ENCODE measurements at places on chromosomes 2 and 18. TPM values are rescaled to one million over a fixed set of nuclear protein-coding genes. Genes with fewer than 3 reads are reported as not detected.
A peak's percentile ranks its signal among the peaks of the same experiment; 100 is the strongest.

DNA sequence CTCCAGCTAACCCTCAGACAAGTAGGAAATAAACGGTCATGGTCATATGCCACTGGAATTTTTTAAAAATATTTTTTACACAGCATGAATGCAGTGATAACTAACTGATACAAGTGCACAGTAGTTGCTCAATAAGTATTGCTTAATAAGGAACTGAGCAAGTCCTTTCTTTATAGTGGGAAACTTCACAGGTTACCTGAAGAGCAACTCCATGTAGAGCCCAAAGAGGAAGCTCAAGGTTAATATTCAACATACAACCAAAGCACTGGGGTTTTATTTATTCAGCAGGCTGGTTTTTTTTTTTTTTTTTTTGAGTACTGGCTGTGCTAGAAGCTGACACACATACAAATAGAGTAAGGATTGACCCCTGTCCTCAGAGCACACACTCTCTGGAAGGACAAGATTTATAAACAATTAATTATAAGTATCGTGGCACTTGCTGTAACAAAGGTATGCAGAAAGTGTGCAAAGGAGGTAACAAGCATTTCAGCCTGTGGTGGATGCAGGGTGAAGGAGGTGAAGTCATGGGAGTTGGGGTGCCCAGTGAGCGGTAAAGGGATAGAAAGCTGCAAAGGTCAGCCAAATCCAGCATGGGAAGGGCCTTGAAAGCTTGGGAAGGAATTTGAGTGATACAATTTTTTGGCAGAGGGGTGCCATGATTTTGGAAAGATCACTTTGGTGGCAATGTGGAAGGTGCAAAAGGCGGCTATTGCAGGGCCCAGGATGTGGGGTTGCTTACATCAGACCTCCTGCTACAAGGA is 52.7 kb downstream of the ATOH8 start:
- DNase-seq: no peak

- no peak for DNase-seq
Observed at GRCh38 chr2:209095432-209095831, 328.4 kb upstream of the MAP2 start.

- no peak for DNase-seq
Observed at GRCh38 chr2:144030791-144031190, 489.1 kb downstream of the ZEB2 start.

DNA sequence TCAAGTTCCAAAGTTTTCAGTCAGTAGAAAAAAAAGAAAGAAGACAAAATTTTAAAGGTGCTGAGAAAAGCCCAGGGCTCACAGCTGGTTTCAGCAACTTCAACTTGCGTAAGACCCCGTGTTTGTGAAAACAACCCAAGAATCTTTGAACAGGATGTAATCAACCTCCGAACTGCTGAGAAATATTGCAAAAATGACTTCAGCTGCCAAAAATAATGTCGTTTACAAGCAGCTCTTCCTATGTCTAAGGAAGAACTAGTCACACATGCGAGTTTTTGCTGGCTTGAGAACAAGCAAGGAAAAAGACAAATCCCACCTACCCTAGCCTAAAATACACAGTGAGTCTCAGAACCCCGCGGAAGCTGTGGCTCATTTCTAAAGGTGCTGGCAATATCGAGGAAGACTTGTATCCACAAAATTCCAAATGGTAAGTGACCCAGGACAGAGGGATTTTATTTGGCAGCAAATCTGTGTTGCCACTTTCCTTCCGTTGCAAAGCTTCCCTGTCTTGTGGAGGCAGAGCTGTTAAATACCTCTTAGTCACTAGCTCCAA is 59.8 kb upstream of the SLC8A1 start:
- DNase-seq: peak; percentile 23

DNA sequence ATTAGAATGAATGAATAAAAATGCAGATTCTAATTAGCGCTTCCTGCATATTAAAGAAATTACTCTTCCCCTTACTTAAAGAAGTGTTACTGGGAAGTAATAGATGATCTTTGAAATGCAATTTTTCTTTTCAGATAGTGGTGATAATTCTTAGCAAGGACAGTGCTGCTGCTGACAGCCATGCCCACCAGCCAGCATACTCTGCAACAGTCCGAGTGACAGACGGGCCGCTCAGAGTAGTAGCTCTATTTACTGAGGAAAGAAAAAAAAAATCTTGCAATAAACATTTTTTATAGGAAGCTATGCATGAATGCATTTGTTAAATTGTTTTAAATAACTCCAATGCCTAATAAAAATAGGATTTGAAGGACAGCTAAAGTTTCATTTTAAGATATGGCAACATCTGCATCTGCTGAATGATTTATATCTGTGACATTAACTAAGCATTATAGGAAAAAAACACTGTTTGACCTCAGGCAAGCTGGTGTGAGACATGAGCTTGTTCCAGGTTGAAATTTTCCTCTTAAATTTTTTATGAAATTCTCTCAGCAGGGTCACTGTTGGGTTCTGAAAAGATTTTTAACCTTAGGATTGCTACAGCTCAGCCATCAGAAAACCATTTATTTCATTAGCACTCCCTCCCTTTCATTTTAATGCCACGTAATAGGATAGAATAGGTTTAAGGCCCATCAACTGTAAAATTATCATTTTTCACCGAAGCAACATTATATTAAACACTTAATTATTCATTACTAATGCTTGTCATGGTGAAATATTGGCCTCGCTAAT is 393.8 kb downstream of the DCDC2C start:
- DNase-seq: no peak

DNA sequence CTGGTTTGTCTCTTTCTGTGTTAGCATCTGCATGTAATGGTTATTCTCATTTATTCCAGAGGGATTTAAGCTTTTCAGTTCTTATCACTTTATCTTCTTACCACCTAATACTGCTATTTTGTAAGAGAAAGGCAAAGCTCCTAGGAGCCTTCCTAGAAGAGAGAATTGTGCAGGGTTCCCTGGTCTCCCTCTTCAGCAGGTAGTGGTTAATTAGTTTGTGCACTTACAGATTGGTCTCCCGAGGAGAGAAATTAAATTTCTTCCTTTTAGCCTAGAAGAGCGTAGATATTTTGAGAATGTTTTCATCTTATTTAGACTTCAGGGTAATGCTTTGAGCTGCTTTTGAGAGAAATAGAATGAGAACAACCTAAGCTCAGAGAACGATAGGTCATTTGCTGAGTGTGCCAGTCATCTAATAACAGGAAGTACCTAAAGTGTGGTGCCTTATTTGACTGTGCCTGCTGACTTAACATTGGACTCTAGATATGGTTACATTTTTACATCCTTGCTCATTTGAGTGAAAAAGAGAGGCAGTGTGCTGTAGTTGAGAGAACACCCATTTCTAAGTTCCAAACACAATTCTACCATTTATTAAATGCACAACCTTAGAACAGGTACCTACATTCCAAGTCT is 651.4 kb downstream of the STK39 start:
- no peak for DNase-seq

DNA sequence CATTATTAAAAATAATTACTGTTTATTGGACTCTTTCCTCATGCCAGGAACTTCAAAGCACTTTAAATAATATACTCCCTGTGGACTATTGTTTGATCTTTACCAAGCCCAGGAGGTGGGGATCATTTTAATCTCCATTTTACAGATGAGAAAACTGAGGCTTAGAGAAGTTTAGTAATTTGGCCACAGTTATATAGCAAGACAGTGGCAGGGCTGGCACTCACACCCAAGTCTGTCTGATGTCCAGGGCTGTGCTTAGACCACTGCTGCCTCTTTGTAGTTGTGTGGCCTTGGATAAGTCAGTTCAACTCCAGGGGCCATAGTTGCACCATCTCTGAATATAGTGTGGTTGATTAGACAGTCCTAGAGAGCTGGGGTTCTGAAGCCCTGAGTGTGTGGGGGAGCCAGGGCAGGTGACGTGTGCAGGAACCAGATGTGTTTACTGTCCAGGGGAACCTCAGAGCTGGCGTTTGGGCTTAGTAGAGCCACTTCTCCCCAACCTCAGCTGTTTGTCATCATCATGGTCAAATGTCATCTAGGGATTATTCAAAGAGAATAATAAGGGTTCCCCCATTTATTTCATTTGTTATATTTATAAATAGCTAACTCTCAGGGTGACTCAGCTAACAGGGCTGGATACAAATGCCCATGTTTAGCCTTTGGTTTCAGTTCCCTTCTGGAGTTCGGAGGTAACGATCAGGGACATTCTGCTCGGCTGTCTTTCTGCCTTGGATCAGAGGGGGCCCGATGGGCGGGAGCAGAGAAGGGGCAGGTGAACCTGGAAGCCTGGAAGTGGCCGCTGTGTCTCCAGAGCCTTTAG is 68.0 kb downstream of the BOLA3 start:
- DNase-seq: no peak

- DNase-seq: no peak
Observed at GRCh38 chr18:76405681-76406356, 89.2 kb downstream of the ZNF516 start.

DNA sequence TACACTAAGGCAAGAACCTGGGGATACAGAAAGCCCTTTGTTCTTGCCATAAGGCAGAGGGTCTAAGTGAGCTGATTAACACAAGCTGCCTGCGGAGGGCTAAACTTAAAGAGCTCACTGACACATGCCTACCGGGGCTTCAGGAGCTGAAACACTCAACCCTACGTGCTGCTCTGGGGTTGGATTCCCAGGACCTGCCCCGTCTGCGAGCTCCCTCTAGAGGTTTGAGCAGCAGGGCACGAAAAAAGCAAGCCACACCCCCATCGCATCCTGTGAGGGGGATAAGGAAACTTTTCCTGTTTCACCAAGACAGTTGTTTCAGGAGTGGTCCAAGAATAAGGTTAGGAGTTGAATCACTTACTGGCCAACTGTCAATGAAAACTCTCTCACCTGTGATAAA is 562.1 kb downstream of the TMX3 start:
- no peak for DNase-seq

DNA sequence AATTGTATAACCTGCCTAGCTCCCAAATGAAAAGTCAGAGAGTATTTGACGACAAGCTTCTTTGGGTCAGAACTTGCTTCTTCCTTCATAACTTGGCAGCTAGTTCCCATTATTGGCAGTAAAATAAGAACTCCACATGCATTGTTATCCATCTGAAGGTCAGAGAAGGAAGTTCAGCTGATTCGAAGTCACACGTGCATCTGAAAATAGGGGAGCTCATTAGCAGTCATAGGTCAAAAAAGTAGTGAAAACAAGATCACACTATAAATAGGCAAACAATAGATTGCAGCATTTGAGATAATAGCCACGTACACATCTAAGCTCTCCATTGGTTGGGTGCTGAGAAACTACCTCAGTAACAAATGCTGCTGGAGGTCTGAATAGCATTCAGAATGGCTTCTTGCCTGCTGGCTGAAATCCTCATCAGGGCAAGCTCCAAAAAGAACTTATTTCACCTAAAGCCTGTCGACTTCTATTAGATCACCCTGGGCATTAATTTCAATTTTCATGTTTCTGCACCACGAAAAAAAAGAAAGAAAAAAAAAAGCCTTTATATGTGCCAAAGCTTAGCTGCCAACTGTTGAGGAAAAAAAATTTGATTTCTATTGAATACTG is 1492.9 kb upstream of the CELF4 start:
- no peak for DNase-seq

DNA sequence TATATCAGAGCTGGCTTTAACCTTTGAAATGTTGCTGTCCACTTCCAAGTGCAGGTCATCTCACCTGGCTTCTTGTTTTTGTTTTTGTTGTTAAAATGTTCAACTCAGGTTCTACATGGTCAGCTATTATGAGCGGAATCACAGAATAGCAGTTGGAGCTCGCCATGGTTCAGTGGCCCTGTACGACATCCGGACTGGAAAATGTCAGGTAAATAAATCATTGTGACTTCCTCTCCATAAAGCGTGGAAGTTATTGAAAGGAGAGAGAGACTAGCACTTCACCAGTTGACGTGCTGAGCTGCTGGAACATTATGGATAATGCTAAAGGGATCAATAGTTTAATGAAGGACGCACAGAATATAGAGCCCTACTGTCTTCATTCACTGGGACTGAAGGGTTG is 184.6 kb upstream of the BOD1L2 start:
- no peak for DNase-seq

DNA sequence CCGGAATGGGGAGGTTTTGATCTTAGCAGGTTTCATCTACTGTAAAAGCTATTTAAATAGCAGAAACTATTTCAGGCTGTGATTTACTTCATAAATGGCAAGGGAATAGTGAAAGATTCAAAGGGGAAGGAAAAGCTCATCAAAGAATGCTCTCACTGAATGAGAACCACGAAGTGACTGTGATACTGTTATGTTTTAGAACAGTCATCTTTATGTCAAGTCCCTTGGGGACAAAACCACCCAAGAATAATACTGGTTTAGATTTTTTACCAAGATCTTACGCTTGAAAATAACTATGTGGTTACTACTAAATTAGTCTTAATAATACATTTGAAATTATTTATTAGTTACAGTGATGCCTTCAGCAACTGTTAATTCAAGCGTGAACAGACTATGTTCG is 28.1 kb downstream of the FARSB start:
- DNase-seq: no peak

- no peak for DNase-seq
Observed at GRCh38 chr2:75405000-75405399, 155.7 kb downstream of the EVA1A start.

- no peak for DNase-seq
Observed at GRCh38 chr2:222738809-222739208, 67.4 kb downstream of the MOGAT1 start.

DNA sequence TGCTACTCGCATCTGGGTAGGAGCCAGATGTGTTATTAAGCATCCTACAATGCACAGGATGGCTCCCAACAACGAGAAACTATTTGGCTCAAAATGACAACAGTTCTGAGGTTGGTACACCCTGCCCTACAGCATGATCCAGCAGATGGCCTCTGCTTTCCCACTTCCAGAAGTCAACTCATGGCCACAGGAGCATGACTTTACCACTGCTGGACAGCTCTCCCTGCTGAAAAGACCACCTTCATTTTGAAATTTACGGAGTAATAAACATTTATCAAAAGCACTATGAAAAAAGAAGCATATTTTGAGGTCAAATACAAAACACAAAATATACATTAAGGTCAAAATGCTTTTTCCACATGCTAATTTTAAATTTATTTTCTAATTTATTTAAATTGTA is 13.7 kb downstream of the NXPH2 start:
- DNase-seq: no peak

DNA sequence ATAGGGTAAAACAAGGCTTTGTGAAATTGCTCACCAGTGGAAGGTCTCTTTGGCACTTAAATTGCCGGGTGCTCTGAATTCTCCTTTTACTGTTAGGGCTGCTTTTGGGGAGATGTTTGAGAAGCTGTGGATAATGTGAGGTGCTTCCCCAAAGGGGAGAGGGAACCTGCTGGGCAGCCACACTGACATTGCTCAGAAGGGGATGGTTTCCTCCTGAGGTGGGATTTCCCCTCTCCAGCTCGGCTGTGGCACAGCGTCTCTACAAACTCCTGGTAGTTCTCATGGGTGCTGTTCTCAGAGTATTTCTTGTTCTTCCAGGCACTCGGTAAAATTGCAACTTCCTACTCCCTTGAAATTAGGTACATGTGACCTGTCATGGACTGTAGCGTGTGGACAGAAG is 124.2 kb downstream of the LPIN1 start:
- no peak for DNase-seq

The C2orf80 gene
- total RNA-seq: not detected

The WDPCP gene
- 7.8 TPM for total RNA-seq

The DAW1 gene
- not detected for total RNA-seq

The UGT1A1 gene
- total RNA-seq: 2.6 TPM

The ST8SIA5 gene
- 0.29 TPM for total RNA-seq

The EFR3B gene
- 1.8 TPM for total RNA-seq

The TOGARAM2 gene
- total RNA-seq: 3.5 TPM

The FEV gene
- not detected for total RNA-seq

The LOXHD1 gene
- 0.12 TPM for total RNA-seq

The TMEM247 gene
- not detected for total RNA-seq

The MC4R gene
- total RNA-seq: not detected

The TBR1 gene
- not detected for total RNA-seq

The RAB27B gene
- 16.6 TPM for total RNA-seq
